ENCODE measurements at places on chromosomes 16 and 17. TPM values are rescaled to one million over a fixed set of nuclear protein-coding genes. Genes with fewer than 3 reads are reported as not detected.

GRCh38 chr16:659618-660017 is 8.3 kb upstream of the RHOT2 start:
- no peak for DNase-seq

DNA sequence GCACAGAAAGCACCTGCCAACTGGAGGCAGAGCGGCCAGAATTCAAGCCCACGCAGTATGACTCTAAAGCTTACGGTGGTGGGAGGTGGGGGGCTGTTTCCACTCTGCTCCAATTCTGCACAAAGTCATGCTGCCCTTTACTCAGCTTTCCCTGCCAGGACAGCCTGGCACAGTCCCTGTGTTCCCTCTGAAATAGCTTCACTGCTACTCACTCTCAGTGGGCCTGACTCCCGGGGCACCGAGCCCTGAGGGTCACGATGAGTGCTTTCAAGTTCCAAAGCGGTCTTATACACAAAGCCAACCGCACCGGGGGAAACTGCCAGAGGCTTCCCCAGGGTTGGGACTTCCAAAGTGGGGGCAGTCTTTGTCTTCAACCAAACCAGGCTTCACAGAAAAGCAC is 306.1 kb upstream of the XYLT1 start:
- no peak for DNase-seq

- DNase-seq = no peak
These were observed 346.6 kb downstream of the PMP22 start for GRCh38 chr17:14918540-14918939.

DNA sequence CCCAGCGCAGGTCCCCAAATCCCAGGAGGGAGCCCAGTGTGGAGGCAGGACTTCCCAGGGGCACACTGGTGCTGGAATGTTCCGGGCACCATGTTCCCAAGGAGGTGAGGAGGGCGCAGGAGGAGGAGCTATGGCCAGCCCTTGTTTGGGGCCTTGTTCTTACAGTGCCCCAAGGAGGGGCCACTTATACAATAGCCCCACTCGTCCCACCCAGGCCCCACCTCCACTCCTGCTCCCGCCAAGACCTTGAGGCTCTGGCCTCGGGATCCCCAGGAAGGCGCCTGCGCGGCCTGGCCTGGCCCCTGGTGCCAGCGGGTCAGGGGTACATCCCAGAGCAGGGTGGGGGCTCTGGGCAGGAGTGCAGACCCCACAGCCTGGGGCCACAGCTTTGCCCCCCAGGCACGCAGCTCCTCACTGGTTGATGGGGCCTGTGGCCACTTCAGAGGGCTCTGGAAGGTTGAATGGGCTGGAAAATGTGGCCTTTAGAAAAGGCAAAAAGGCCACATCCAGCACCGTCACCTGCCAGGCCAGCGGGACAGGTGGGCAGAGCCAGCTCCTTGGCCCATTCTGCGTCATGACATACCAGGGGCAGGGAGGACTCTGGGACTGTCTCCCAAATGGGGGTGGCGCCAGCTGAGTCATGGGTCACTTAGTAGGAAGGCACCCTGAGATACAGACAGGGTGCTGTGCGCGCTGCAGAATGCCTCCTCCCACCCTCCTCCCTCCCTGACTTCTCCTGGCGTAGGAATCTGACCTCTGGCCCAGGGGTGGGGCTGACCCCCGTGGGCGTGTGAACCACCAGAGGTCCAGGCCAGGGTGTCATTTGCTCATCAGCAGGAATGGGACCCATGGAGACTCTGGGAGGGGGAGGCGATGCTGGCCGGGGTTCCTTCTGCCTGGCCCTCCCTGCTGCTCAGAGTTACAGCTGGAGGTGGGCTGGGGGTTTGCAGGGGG is 32.3 kb upstream of the PVALEF start:
- DNase-seq = no peak

DNA sequence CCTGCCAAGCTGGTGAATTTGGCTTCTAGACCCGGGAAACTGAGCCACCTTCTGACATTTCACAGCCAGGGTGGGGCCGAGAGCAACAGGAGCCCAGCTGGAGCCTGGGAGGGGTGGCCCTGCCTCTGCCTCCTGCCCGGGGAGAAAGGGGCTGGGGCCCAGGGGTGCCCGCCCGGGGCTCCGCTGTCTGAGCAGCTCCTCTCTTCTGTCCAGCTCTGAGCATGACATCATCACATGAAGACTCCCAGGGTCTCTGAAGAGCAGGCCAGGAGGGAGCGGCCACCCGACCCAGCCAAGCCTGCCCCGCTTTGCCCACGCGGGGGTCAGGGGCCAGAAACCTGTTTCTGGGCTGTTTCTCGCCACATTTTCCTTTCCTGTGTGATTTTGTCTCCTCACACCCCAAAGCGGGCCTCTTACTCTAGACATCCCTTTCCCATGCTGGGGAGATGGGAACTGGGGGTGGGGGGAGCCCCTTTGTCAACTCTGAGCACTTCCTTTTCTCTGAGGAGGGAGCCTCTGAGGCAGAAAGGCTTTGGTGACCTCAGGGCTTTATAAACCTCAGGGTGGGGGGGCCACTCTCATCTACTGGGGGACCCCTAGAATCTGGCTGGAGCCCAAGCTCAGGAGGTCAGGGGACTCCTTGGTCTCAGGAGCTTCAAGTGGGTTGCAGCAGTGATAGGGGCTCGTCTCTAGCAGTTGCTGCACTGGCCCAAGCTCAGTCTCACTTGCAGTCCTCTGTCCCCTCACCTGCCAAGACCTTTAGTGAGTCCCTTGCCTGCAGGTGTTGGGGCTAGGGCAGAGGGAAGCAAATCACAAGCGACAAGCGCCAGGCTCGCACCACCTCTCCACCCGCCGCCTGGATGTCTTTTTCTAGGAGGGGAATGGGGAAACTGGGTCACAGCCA is 7.6 kb downstream of the UBALD2 start:
- DNase-seq = peak; percentile 63

DNA sequence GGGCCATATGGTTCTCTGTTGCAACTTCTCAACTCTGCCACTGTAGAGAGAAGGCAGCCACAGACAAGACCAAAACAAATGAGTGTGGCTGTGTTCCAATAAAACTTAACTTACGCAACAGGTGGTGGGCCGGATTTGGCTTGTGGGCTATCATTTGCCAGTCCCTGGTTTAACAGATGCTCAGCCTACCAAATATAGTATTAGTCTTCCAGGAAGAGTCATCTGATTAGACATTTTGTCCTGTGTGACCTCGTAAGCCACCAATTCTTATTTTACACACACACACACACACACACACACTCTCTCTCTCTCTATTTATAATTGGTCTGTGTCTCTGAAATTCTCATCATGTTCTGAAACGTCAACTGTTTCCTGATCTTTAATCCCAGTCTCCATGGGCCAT is 245.9 kb downstream of the XYLT1 start:
- DNase-seq = peak; percentile 91

- DNase-seq = no peak
These were observed 1.2 kb downstream of the RABEP2 start for GRCh38 chr16:28923652-28924398.

DNA sequence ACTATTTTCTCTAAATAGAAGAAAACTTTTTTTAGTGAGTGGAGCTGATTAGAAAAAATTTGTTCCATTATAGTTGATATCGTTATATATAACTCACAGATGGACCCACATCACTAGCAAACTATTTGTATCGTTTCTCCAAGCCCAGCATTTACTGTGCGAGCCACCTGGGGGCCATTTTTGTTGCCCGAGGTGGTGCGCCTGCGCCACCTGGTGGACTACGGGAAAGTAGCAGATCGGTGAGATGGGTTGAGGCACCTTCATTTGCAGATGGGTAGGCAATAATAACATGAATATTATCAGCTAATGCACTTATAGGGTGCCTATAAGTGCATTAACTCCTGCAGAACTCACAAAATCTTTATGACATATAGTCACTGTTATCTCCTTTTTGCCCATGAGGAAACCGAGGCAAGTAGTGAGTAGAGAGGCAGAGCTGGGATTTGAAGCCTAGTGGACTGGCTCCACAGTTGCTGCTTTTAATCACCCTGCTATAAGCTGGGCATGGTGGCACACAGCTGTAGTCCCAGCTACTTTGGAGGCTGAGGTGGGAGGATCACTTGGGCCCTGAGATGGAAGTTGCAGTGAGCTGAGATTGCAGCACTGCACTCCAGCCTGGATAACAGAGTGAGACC is 23.2 kb upstream of the NTN1 start:
- DNase-seq = peak; percentile 33

GRCh38 chr16:2039274-2040031 is 8.2 kb downstream of the NTHL1 start:
- peak; percentile 76 for DNase-seq

DNA sequence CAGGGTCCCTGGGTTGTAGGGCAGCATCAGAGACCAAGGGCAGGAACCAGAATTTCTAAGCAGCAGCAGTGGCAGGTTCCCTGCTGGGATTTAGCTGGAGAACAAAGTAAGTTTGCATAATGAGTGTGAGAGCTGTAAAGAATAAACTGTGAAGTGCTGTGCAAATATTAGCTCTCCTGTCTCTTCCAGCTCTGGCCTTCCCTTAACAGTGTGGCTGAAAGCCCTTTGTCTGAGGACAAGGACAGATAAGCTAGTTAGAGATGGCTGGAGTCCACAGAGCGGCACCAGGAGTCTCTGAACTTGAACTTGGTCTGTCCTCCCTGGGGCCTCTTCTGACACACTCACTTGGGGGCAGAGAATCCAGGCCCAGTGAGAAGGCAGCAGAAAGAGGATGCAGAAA is 98.2 kb upstream of the WSCD1 start:
- no peak for DNase-seq

- no peak for DNase-seq
These were observed 241.9 kb downstream of the SLC39A11 start for GRCh38 chr17:72850410-72851118.

- DNase-seq = no peak
These were observed 3.4 kb upstream of the NSRP1 start for GRCh38 chr17:30113213-30113612.

DNA sequence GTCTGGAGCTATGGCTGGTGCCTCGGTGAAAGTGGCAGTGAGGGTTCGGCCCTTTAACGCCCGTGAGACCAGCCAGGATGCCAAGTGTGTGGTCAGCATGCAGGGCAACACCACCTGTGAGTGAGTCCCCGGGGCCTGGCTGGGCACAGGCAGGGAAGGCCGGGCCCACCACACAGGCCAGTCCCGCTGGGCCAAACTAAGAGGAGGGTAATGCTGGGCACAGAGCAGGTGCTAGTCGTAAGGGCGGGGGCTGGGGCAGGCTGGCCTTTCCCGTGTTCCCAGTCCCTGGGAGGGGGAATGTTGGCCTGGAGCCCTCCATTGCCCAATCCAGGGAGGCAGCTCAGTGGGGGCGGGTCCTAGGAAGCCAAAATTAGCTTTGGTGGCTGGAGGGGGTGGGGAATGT is 2.5 kb downstream of the KIF1C start:
- DNase-seq = peak; percentile 65

DNA sequence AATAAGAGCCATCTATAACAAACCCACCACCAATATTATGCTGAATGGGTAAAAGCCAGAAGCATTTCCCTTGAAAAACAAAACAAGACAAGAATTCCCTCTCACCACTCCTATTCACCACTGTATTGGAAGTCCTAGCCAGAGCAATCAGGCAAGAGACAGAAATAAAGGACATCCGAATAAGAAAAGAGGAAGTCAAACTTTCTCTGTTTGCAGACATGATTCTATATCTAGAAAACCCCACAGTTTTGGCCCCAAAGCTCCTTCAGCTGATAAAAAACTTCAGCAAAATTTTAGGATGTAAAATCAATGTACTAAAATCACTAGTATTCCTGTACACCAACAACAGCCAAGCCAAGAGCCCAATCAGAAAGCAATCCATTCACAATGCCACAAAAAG is 271.8 kb upstream of the AXIN2 start:
- DNase-seq = no peak

DNA sequence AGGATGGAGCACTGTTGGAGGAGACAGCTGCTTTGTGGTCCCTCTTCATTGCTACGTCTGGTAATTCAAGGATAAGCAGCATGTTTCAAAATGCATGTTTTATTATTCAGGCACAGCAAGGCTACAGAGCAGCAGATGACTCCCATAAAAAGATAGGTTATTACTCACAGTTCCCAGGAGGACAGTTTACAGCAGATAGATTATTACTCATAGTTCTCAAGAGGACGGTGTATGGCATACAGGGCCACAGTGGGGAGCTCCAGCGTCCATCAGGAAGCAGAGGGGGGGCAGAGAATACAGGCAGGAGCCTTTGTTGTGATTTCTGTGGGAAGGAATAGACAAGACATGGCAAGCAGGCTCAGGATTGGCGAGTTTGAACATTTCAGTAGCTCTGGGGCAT is 72.9 kb downstream of the DNAH9 start:
- no peak for DNase-seq

DNA sequence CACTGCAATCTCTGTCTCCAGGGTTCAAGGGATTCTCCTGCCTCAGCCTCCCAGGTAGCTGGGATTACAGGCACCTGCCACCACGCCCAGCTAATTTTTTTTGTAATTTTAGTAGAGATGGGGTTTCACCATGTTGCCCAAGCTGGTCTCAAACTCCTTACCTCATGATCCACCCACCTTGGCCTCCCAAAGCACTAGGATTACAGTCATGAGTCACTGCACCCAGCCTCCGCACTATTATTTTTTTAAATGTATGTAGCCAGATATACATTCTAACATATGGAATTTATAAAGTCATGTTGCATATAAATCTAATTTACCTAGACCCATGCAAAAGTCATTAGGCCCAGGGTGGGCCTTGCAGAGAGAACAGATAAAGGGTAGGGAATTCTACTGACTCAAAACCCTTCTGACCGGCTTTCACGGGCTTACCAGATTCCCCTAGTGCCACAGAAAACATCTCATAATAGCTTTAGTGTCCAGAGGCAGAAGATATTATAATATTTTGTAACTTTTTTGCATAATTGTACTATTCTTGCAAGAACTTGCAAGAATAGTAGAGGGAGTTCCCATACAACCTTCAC is 20.5 kb upstream of the HELZ start:
- DNase-seq = no peak

- no peak for DNase-seq
These were observed 38.0 kb downstream of the SF3B3 start for GRCh38 chr16:70561623-70562022.

DNA sequence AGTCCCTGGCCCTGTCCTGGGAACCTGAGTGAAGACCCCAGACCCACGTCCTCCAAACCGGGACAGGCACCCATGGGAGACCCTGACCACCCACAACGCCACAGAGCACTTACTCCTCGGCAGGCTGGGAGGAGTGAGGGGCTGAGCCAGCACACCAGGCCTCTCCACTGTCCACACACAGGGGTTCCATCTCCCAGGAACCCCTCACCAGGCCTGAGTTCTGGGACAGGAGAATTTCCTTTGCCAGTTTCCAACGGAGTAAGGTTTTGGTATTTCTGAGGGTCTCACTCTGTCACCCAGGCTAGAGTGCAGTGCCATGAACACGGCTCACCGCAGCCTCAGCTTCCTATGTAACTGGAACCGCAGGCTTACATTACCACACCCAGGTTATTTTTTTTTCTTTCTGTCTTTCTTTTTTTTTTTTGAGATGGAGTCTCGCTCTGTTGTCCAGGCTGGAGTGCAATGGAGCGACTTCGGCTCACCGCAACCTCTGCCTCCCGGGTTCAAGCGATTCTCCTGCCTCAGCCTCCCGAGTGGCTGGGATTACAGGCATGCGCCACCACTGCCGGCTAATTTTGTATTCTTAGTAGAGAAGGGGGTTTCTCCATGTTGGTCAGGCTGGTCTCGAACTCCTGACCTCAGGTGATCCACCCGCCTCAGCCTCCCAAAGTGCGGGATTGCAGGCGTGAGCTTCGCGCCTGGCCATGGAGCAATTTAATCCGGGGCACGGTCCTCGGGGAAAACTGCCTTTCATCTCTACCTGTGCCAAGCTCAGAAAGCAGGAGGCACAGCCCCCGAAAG is 1.6 kb downstream of the PGAP6 start:
- no peak for DNase-seq

LLGL2 gene
- polyA plus RNA-seq = 4.6 TPM

RAB11FIP4 gene
- 1.6 TPM for polyA plus RNA-seq

CCL14 gene
- polyA plus RNA-seq = 32.4 TPM

MT1H gene
- not detected for polyA plus RNA-seq

CHST6 gene
- polyA plus RNA-seq = 1.0 TPM

TBC1D3C gene
- not detected for polyA plus RNA-seq

SDR42E2 gene
- not detected for polyA plus RNA-seq

SEPTIN1 gene
- 0.94 TPM for polyA plus RNA-seq
